ENCODE measurements at places on chromosomes 11 and 22.

DNA sequence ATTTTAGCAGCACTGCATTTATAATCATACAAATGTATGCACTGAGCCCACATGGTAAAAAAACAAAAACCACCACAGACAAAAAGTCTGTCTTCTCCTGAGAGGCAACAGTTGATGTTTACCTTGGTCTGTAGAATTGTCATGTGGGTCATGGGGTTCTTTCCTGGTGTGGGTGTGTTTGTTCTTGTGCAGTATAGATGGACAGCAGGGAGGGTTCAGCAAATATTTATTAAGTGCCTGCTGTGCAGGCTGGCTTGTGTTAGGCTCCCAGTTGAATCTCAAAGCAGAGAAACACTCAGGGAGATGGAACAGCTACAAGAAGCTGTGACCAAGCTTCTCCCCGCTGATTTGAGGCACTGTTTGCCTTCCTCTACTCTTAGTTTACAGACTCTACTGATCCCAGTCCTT, 82.2 kb downstream of the PISD start:
- DNase-seq: no peak

DNA sequence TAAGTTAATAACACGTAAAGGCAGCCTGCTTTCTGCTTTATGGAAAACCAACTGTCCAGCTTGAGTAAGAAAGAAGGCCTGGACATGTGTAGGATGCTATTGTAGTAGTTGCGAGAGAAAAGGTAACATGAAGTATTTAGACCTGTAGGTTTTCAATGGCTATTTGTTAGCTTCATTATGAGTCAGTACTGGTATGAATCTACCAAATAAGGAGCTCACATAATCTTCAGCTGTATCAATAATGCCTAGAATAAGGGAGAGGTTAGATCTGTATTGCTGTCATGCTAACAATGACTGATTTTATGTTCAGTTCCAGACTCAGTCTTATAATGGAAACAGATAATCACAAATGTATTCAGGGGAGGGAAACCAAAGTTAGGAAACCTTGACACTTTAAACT, 550.3 kb downstream of the CNTN5 start:
- DNase-seq: no peak

DNA sequence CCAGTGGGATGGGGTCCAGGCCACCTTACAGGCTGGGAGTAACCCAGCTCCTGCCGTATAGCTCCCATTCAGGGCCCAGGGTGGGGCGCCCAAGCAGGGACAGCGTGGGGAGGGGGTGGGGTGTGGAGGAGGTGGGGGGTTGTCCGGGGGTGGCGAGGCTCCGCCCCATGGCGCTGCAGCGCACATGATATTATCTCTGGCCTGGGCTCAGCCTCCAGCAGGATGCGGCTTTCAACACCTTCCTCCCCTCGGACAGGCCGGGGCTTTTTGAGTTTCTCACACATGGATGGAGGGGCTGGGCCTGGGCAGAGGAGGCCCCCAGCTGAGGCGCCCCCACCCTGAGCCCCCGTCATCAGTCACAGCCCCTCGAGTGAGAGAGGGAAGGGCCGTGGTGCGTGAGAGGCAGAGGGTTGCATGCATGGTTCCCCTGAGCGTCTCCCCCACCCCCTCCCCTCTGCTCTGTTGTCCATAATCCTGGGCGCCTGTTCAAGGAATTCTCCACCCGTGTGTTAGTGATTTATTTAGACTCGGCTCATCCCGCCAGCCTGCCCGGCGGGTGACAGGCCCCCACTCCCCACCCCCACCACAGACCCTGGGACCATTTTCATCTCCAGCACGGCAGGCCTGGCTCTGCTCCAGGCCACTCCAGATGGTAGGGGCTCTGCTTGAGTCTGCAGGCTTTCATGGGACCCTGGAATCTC, 44.9 kb downstream of the WNT11 start:
- DNase-seq: no peak

- no peak for DNase-seq
Observed at GRCh38 chr11:93540337-93540736, 2.9 kb downstream of the SMCO4 start.

GRCh38 chr22:49810363-49811019, 17.2 kb downstream of the BRD1 start:
- no peak for DNase-seq

- DNase-seq: no peak
Observed at GRCh38 chr22:48869788-48870187, 957.9 kb downstream of the BRD1 start.

All from hypothalamus (tissue), 51 donors.